ENCODE measurements at places on chromosomes 2 and 18.
A peak's percentile ranks its signal among the peaks of the same experiment; 100 is the strongest.

DNA sequence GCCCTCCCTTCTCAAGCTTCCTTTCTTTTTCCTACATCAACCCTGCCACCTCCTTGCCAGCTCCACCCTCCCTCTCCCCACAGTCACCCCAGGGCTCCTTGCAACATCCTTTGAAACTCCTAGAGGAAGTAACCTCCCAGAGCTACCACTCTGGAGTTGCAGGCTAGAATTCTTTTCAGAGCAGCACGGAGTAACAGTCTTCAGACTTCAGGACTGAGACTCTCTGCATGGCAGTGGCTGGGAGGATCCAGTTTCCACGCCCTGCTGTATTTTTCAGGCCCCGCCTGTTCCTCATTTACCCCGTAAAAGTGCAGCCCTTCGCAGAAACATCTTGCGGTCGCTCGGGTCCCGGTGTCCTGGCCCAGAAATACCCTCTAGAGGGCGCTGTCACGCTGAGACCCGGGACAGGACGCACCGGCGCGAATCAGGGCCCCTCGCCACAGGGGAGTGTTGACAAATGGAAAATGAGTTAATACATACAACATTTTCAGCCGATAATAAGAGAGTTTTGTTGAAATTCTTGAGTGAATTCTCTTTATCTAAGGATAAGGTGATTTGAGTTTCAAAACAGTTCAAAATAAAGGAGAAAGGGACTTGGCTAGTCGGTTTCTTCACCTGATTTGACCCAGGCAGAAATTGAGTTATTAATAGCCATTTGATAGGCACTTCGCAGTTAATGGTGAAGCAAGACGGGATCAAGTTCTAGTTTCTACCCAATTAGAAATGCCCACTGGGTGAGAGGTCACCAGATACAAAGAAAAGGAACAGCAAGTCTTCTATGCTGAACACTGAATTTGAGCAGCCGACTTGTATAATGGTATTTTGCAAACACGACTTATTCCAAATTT lies 18.5 kb upstream of the NTSR2 start:
- peak; percentile 79 for DNase-seq

DNA sequence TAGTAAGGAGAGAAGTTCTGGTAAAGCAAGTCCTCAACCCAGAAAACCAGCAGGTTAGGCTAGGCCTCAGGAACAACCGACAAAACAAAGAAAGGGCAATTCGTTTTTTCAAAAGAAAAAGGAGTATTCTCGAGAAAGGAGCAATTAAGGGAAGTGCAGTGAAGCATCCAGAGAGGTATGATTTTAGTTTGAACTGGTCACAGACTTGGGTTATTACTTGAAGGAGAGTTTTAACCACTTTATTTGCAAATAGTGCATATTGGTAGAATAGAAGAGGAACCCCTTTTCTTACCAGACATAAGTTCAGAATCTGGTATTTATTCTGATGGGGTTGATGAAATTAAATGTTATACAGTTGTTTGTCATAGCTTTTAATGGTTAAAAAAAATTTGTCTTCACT lies 110.0 kb upstream of the GCFC2 start:
- DNase-seq, result no peak

DNA sequence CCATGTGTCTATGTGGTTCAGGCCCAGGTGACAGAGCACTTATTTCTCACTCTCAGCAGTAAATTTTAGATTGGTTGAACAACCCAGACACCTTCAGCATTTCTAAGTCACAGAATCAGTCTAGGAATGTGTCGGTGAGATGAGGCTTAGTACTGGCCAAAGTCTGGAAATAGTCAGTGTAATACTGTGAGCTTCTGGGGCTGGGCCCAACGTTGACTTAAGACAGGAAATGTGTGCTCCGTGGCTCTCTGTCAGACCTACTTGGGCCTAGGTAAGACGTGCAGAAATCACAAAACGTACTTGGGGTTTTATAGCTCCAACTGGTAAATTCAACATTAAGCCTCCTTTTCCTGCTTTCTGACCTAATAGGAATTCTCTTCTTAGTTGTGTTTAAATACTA lies 160.3 kb upstream of the COL3A1 start:
- no peak for DNase-seq

DNA sequence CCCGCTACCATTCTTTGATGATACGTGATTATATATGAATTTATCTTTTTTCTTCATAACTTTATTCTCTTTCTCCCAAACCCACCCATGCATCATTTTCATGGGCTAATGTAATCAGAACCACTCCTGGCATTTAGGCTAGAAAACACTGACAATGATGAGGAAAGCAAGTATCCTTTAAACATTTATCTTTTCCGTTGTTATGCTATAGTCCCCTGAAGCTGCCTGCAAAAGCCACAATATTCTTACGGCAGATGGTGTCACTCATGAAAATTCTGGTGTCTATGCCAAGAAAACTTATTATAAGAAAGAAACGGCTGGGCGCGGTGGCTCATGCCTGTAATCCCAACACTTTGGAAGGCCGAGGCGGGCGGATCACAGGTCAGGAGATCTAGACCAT lies 221.8 kb upstream of the CTAGE1 start:
- no peak for DNase-seq

- no peak for DNase-seq
These were observed 13.7 kb downstream of the MYCN start for GRCh38 chr2:15953891-15954680.

DNA sequence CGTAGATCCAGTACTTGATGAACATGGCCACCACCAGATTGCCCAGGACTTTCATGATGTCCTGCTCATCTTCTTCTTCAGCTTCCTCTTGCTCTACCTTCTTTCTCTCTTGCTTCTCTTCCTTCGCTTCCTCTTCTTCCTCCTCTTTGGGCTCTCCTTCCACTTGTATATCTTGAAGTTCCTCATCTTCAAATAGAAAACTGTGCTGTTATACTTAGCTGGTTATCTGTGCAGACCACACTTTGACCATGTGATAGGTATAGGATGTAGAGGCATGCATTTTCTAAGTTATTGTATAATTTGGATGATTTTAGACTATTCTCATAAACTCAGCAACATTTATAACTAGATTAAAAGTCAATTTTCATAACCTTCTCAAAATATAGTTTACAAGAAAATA lies 263.4 kb downstream of the NAPG start:
- DNase-seq, result no peak

- DNase-seq, result no peak
These were observed 21.6 kb upstream of the SULT1C2 start for GRCh38 chr2:108267101-108267500.

DNA sequence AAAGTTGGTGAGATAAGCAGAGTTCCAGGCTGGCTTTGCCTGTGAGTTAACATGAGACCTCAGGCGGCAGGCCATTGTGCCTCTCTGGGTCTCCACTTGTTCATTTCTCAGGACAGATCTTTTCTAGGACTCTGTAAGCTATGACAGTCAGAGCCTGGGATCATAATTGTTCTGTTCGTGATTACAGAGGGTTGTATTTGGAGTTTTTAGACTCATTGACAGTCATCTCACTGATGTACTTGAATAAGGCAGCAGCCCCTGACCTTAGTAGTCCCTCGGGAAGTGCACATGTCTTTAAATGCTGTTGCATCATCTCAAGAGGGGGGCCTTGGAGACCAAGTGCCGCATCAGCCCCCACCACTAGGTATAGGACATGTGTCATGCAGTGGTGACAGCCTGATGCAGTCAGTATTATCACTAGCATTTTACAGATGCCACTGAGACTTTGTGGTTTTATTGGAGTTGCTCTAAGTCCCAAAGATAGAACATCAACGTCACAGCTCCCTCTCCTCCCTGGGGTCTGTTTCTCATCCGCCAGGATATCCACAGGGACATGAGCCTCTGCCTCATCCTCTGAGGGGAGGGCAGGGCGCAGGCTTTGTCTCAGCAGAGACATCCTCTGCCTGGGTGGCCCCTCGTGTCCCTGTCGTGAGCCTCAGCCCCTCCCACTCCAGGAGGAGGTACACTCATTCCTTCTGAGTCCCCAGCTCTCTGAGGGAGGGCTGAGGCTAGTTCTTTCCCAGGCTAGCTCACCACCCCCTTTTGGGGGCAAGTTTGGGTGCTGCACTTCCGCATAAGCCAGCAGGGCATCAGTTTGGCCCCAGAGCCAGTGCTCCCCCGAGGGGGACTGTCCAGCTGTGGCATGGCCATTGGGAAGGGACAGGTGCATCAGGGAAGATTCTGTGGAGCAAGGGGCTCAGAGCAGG lies 14.1 kb downstream of the GLI2 start:
- DNase-seq, result no peak

DNA sequence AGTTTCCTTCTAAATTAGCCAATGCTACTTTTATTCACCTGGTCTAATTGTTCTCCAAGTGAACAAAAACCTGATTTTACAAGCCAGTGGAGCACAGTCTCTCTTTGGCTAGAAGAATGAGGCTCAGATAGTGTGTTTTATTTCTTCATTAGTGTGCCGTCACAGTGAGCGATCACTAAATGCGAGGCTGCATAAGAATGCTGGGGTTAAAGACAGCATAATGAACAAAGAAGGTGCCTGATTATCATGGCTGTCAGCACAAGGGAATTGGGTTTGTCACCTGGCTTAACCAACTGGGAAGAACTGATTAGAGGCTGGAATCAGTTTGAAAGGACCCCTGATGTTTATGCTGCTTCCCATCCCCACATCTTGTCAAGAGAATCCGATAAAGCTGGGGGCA lies 76.4 kb downstream of the EPHA4 start:
- DNase-seq, result no peak

DNA sequence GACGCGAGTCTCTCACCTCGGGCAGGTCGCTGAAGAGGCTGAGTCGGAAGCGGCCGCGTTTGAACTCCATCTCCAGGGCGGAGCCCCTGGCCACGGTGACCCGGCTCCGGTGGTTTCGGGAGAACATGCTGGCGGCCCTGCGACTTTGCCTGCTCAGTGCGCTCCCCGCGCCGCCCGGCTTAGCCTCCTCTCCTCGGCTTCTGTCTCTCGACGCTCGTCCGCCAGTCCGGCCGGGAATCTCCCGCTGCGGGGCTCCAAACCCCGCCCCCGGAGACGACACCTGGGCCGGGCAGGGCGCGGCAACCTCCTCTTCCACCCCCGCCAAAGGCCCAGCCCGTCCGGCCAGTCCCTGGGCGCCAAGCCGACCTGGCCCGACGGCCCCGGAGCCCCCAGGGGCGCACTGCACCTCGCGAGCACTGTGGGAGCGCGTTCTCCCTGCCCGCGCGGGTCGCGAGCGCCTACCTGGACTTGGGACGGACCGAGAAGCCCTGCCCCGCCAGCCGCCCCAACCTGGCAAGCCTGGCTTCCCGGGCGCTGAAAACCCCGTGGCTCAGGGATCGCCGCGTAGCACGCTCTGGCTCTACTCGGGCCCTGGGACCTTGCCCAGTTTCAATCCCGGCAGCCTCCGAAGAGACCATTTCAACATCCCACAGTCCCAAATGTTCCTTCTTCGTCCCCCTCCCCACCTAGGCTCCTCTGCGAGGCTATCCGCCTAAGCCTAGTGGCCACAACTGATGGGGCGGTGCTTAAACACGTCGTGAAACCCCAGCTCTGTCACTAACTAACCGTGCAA lies at the start of gene RTKN:
Gene RTKN, minus strand, starts transcription at position 248 of the 793 bp plus-strand sequence. Its CDS starts 121 bp downstream, at position 127.
- no peak for DNase-seq

GRCh38 chr2:5661362-5661761 lies 30.8 kb upstream of the SOX11 start:
- no peak for DNase-seq

GRCh38 chr18:68244786-68245185 lies 470.1 kb downstream of the TMX3 start:
- no peak for DNase-seq

DNA sequence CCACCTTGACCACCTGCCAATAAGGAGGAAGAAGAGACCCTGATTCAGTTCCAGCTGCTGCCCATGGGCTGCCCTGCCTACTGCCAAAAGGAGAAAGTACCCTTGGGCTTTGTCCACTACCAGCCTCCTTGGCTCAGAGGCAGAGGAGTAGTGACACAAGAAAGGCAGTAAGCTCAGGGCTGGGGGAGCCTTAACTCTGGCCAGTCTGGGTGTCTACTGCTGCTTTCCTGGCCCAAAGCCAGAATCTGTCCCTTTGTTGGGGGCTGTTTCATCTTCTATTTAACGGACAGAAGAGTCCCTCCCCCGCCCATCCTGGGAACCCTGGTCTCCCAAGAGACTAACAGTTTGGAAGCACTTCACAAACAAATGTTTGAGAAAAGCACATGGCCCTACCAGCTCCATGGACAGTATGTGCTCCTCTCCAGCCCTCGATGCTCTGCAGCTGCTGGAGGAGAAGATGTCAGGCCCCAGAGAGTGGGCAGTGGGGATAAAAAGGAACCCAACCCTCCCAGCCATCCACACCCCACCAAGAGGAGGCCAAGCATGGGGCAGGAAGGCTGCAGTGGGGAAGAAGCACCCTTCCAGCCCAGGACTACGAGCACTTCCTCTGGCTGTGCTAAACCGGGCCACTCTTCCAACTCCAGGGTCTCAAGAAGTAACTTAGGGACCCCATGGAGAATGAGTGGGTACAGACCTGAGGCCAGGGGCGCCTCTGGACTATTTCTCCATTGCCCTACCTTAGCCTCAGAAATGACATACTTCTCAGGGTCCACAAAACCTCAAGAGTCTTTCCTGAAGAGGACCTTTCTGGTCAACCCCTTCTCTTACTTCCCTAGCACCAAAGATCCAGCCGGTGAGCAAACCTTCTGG lies 1.2 kb downstream of the ATG9A start:
- no peak for DNase-seq

DNA sequence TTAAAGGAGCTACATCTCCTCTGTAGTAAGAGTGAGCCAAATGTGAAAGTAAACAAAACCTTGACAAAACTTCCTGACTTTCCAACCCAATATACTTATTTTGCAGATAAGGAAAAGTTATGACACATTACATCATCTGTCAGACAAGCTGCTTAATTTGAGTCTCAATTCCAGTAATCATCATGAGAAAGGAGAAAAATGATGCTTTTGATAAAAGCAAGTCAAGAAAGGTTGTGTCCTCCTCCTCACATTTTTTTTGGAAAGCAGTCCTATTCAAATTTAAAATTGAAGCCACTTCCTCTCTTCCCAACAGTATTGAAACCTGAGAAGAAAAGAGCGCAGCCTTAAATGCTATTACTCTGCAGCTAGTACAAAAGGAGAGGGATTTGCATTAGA lies 519.6 kb downstream of the LRP1B start:
- no peak for DNase-seq

- DNase-seq, result no peak
These were observed 103.2 kb upstream of the MMADHC start for GRCh38 chr2:149690825-149691224.

DNA sequence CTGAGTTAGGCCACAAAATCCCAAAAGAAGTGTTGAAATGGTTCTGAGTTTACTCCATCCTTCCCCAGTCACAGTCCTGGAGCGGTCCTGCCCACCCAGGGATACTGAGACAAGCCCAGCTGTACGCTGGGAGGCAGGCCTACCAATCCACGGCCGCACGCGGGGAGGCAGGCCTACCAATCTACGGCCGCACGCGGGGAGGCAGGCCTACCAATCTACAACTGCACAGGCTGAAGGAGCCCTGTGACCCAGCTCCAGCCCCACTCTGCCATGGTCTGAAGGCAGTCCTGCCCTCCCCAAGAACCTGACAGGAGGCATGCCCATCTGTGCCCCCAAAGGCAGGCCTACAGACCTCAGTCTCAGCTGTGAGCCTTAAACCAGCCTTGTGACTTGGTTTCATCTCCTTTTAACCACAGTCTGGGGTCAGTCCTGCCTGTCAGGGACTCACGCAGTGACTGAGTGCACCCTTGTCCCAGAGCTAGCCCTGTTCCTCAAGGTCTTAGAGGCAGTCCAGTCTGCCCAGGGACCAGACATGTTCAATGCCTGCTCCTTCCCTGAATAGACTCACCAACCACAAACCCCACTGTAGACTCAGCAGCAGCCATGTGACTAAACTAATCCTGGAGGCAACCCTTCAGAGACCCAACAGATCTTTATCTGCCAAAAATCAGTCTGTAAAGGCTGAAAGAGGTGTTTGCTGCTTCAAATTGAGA lies 36.8 kb downstream of the GPC1 start:
- DNase-seq, result no peak

Data from CD8-positive, alpha-beta memory T cell (primary cell).